ENCODE measurements at places on chromosomes 5 and 9.

GRCh38 chr5:160285316-160285715, 27.0 kb downstream of the CCNJL start:
- no peak for DNase-seq

- DNase-seq: no peak
Observed at GRCh38 chr5:2276101-2276500, 393.4 kb upstream of the IRX4 start.

DNA sequence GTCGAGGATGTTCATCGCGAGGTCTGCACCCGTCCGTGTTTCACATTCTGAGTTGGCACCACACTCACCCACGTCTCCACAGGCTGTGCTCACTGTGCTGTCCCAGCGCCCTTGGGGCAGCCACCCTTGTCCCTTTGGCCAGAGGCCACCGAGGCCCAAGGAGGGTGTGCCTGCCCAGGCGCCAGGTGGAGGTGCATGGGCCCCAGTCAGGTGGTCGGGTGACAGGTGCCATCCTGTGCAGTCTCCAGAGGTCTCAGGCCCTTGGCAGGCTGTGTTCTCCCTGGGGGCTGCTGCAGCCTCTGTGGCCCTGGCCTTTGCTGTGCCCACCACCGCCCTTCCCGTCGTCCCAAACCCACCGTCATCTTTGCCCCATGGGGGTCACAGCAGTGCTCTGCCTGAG, 12.4 kb downstream of the MAN1B1 start:
- DNase-seq: no peak

DNA sequence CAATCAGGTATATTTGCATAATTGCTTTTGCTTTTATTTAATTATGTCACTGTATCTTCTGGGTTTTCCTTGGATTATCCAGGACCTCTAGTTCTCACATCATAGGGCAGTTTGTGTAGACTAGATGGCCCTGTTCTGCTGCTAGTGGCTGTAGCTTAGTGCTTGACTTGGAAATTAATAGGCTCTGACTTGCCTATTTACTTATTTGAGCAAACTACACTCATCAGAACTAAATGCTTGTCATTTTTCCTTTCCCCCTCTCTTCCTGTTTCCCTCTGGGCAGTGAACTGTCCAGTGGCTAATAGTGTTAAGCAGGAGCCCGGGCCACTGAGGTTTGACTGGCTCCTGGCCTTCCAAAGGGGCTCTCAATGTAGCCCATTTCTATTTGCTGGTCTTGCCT, 135.7 kb downstream of the MAN2A1 start:
- DNase-seq: no peak

DNA sequence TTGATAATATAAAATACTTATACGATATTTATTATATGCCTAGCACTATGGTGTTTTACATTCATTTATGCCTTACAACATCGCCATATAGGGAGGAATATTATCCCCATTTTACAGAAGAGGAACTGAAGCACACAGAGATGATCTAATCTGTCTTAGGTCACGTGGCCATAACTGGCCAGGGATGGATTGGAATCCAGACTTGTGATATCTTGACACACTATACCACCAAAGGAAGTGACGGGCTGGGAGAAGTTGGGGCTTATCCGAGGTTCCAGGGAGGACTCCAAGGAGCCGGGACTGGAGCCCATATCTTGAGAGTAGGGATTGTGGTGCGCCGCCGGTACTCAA, 129.8 kb downstream of the TMEM174 start:
- no peak for DNase-seq

GRCh38 chr9:18566121-18566520, 92.2 kb downstream of the ADAMTSL1 start:
- no peak for DNase-seq

- no peak for DNase-seq
Observed at GRCh38 chr5:62621280-62621679, 42.7 kb downstream of the LRRC70 start.

- no peak for DNase-seq
Observed at GRCh38 chr9:128033609-128034008, 33.5 kb downstream of the NAIF1 start.

DNA sequence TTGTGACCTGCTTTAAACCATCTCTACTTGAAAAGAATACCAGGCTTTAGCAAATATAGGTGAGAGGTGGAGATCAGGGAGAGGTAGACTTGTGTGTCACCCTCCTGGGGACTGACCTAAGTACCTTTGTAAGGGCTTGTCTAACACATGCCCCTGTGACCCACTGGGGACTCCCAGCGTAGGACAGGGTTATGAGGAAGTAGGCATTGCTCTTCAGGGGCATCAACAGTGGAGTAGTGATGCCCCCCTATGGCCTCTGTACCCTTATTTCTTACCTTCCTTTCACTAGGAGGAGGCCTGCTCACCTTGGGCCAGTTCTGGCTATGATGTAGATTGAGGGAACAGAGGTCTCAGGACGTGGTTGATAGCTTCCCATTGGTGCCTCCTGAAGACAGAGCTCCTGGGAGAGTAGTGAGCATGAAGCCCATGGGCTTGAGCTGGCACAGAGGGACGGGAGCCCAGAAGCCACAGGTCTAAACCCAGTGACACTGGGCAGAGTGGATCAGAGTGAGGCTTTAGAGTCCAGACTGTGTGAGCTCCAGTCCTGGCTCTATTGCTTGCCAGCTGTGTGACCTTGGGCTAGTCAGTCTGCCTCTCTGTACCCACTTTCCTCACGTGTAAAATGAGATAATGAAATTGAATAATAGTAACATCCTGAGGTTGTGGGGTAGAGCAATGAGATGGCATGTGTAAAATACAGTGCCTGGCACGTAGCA, 191.7 kb downstream of the AOPEP start:
- no peak for DNase-seq

DNA sequence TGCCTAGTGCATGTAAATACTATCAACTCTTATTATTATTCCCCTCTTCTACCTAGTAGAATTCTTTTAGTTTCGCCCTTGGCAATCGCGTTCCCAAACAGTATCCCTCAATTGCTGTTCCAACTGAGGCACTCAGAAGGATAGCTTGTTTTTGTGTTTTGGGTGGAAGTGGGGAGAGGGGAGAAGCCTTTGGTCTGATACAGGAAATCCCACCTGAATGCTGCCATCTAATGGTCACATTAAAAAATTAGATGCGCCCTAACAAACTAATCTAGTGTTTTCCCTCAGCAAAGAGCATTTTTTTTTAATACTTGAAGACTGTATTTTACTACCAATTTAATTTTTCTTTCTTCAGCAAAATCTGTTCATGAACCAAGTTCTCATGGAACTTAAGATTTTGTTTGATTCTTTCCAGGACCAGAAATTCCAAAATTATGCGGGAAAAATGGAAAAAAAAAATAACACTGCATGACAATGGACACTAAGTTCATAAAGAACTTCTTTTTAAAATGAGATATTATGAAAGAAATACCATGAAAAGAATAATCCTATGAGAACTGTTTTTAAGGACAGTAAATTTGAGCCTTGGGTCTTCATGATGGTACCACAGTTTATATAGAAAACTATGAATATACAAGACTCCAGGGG, 22.2 kb upstream of the GLDC start:
- DNase-seq: no peak

GRCh38 chr9:81776390-81776789, 87.0 kb upstream of the TLE1 start:
- no peak for DNase-seq

DNA sequence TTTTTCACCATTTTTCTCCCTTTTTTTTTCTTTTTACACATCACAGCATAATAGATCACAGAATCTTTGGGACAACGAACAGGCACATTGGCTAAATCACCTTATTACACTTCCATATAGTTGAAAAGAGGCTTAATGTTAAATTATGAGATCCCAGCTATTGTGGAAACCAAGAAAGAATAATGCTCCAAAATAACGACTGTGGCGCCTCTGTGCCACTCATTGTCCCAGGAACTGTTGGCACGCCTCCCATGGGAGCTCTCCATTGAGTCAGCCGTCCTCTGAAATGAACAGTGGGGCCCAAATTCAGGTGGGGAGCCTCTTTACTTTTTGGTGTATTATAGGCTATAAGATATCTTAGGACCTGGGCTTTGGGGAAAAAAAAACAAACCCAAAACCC, 82.2 kb upstream of the NFIB start:
- no peak for DNase-seq

DNA sequence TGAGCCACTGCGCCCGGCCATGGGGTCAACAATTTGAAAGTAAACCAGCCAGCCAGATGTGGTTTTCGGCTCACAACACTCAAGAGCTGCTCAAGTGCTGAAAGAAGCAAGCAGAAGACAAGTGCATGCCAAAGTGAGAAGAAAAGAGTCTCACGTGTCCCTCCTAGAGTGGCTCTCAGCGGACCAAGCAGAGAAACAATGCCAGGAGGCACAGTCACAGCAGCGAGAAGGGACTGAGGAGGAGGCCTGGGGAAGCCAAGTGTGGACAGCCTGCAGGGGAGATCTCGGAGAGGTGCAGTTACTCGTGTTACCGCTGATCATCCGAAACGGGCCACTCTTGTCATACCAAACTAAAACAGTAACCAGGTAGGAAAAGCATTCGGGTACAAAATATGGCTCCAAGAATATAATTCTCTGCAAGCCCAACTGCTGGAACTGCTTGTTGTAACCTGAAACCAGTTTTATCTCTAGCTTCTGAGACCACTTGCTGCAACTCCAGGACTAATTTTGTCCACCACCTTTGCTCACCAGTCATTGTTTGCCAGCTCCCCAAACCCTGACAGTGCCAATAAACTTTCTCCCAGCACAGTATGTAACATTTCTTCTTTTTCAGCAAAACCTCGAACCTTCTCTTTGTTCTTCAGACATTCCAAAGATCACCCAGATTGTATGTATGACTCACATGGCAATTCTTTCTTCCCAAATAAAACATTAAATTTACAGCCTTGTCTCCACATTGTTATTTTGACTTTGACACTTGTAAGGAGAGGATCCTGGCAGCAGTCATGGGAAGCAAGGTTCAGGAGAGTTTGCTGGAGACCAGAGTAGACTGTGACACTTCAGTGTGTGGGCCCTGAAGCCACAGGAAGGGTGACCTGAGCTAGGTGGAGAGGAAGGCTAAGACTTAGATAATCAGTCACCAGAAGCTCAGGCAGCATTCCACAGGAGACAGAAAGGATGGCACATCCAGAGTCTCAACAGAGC, 6.3 kb downstream of the SLC35D2 start:
- DNase-seq: no peak

GRCh38 chr9:98993570-98993945, 49.9 kb downstream of the COL15A1 start:
- no peak for DNase-seq

DNA sequence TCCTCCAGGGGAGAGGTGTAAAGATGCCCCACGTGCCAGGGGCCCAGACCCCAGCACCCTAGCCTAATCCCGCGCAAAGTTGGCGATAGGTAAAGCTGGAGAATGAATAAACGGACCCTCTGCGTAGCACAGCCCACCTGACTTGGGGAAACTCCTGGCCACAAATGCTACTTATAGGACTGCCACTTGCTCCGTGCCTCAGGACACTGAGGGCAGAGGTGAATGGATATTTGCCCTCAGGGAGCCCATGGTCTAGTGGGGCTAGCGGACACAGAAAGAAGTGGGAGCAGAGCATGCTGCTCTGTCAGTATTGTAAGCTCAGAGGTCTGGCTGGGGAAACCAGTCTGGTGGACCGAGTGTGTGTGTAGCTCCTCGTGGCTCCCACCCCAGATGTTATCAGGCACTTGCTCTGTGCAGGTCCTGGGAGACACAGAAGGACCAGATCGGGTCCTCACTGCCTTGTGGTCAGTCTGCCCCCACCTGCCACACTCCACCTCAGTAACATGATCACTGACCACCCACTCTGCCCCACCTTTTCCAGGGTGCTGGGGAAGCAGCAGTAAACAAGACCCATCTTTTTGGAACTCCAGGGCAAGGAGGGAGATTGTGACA, 841 bp downstream of the GRK6 start:
- no peak for DNase-seq

GRCh38 chr9:75926385-75926784, 35.9 kb downstream of the PCSK5 start:
- DNase-seq: no peak

DNA sequence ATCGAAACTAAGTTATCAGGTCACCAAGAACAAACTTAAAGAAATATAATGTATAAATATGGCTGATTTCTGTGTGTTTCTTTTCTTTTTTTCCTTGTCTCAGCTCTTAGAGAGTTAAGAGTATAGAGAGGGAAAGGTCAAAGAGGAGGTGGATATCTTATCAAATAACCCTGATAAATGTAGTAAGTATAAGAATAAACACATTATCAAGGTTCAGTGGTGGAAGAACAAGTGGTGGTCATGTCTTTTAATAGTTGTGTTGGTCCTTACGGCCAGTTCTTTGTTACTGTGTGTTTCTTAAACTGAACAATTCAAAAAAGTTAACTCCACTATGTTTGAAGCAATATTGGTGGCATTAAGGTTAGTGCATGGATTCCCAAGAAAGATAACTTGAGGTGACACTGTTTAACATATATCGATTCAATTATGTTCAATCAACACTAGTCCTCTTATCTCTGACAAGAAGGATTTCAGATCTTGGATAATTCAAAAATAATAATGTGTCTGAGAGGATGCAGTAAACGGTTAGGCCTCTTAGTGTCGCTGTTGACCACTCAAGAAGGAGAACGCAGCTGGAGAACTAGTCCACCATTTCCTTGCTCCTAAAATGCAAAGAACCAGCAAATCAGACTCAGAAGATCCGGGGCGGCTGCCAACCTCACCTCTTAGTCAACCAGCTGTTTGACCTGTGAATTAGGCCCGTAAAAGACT, at the start of gene PCDHGA3:
PCDHGA3 (plus strand) TSS at position 588 of the 711 bp plus-strand sequence. CDS start 205 bp downstream, outside the sequence.
- no peak for DNase-seq

DNA sequence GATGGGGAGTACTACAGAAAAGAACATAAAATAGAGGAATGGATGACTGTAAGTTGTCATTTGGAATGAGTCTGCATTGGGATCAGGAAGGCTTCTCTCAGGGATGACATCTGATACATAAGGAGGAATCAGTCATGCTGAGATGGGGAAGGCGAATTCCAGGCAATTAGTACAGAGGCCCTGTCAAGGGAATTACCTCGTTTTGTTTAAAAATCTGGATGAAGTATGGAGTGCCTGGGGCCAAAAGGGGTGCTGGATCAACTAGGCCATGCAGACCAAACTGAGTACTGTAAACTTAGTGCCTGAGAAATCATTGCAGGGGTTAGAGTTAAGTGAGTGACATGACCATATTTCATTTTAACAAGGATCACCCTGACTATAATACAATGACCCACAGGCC, 30.5 kb downstream of the JAKMIP2 start:
- no peak for DNase-seq

GRCh38 chr5:33267801-33268200, 173.0 kb upstream of the TARS1 start:
- no peak for DNase-seq

DNA sequence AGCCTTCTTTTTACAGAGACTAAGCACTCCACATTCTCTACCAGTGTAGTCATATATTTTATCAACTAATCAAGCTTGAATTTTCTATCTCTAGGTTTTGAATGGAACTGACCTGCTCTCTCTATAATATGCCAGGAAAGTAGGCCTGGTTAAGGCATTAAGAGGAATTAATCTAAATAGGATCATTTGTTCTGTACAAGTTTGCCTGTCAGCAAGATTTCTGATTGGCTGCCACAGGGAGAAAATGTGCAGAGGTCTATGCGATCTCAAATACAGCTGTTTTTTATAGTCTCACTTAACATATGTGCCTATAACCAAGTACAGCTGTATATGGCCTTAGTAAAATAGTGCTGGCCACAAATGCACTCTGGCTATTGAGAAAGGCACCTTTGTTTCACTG, 418.8 kb downstream of the KDM4C start:
- no peak for DNase-seq

All from stimulated activated CD8-positive, alpha-beta memory T cell treated with anti-CD3 and anti-CD28 coated beads, Interleukin-4, amount 100 ng/mL, for 1 hour (primary cell).